T-helper 17 cell (primary cell): ENCODE measurements at places on chromosomes 13 and 19.

- DNase-seq: no peak
These were observed 126.8 kb upstream of the ATXN8OS start for GRCh38 chr13:69980799-69981198.

DNA sequence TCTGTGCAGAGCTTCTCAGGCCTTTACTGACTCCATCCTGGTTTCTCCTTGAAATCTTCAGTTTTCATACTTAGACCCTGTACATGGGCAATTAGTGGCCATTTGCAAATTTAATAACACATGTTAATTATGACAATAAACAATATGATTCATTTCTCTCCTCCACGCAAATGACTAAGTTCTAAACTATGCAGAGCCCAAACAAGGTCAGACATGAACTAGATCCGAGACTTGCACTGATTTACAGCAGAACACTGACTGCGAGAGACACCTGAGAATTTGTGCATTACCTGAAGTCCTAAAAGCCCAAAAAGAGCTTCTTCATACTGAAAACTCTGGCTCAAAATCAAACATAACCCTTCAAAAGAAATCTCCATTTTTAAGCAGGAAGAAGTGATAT is 521.8 kb downstream of the MYO16 start:
- no peak for DNase-seq

GRCh38 chr13:46315036-46315435 is 72.0 kb downstream of the RUBCNL start:
- no peak for DNase-seq

GRCh38 chr19:18802354-18802753 is 11.2 kb upstream of the COMP start:
- DNase-seq: no peak

DNA sequence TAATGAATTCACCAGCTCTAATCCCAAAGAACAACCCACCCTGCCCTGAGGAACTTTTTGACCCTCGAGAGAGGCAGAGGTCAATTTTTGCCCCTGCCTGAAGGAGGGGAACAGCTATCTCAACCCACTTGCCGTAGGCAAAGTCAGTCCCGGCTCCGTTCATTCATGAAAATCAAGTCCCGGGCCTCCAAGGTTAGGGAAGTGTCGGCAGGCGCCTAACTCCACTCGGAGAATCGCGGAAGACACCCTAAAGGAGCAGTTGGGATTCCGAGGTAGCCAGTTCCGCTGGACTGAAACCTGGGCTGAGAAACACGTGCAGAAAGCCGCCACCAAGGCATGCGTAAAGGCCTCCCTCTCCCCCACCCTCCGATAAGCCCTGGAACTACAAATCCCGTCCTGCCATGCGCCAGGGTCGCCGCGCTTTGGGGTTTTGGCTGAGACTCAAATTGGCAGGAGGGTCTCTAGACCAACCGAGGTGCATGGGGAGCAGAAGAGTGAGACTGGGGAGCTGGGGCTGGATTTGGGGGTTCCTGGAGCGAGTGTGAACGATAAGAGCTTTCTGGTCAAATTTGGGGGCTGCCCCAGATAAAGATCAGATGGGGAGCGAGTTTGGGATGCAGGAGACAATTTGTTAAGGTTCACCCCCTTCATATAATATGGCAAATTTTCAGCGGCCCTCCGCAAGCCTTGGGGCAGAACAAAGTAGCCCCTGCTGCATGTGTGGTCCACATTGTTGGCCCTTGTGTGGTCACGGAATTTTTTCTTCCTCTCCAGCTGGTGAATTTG is at the start of gene TNPO2:
TNPO2 (minus strand) TSS at position 292 of the 786 bp plus-strand sequence. CDS start 2,955 bp downstream, outside the sequence.
- DNase-seq: peak; percentile 32

DNA sequence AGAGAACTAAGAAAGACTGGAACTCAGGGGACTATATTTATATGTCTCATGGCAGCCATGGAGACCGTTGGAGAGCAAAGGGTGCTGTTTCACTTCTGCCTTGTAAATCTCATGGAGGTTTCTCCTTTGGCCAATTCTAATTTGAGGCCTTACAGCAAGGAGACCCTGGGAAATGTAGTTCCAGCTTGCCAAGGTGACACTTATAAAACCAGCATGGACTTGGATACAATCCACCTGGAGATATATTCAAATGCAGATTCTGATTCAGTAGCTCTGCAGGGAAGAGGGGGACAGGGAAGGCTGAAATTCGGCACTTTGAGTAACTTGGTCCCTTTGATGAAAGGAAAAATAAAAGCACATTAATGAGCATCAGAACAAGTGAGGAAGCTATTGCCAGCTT is 90.0 kb downstream of the OXGR1 start:
- DNase-seq: no peak

GRCh38 chr19:28463493-28464053 is 749.4 kb downstream of the UQCRFS1 start:
- DNase-seq: no peak

DNA sequence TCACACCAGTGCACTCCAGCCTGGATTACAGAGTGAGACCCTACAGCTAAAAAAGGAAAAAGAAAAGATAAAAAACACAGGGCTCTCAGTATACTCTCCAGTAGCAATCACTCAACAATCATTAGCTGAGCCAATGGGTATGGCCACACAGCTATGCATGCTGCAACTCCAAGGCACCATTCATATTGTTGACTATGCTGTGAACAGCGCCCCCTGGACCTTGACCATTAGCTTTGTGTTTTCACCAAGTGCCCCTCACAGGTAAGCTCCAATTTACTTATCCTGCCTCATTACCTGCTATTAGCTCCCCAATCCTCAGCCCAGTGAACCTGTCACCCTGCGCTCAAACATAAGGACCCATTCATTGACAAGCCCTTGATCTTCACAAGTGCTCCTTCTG is 35.8 kb downstream of the ZIC5 start:
- DNase-seq: no peak

DNA sequence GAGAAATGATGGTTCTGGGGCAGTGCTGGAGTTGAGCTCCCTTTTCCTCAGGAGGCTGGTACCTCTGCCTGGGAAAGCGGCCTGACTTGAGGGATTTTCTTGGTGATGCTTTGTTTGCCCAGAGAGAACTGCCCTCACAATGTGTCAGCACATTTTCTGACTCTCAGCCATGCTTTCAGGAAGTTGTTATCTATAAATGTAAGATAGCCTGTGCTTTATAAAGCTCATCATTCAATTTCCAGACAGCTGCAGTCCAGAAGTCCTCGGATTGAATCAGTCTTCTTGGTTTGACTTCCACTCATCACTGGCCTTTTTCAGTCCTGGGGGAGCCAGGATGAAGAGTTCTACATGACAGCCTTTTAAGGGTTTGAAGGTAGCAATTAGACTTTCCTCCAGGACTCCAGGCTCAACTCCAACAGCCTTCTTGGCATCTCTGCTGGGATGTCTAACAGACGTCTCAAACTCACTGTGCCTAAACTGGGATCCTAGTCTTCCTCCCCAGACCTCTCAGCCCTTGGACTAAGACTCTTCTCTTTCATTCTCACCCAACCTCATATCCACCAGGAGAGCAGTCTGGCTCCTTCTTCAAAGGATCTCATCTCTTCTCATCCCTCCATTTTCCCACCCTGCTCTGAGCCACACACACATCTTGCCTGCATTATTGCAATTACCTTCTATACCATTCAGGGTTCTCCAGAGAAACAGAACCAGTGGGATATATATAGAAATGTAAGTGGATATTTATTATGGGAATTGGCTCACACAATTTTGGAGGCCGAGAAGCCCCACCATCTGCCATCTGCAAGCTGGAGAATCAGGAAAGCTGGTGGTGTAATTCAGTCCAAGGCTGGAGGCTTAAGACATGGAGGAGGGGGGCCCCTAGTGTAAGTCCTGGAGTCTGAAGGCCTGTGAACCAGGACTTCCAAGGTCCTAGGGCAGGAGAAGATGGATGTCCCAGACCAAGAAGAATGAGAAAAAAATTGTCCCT is 13.1 kb downstream of the ERICH6B start:
- no peak for DNase-seq

- DNase-seq: no peak
These were observed 24.5 kb downstream of the IPO5 start for GRCh38 chr13:97977982-97978381.

GRCh38 chr19:1416014-1416841 is 8.8 kb downstream of the DAZAP1 start:
- DNase-seq: no peak

- no peak for DNase-seq
These were observed 772.5 kb upstream of the SLITRK1 start for GRCh38 chr13:84654654-84655275.

DNA sequence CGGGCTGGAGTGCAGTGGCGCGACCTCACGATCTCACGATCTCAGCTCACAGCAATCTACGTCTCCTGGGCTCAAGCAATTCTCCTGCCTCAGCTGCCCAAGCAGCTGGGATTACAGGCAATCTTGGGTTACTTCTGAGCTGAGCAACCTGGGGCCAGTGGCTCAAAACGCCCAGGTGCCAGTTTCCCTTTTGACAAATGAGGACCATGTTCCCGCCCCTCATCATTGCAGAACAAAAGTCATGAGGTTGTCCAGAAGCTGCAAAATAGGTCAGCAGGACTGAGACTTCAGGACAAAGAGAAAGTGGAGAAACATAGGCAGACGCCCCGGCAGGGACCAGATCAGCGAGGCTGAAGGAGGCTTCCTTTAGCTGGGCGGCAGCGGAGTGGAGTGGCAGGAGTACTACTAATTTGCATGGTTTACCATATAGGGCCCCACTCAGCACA is 3.3 kb upstream of the ADGRE5 start:
- no peak for DNase-seq

DNA sequence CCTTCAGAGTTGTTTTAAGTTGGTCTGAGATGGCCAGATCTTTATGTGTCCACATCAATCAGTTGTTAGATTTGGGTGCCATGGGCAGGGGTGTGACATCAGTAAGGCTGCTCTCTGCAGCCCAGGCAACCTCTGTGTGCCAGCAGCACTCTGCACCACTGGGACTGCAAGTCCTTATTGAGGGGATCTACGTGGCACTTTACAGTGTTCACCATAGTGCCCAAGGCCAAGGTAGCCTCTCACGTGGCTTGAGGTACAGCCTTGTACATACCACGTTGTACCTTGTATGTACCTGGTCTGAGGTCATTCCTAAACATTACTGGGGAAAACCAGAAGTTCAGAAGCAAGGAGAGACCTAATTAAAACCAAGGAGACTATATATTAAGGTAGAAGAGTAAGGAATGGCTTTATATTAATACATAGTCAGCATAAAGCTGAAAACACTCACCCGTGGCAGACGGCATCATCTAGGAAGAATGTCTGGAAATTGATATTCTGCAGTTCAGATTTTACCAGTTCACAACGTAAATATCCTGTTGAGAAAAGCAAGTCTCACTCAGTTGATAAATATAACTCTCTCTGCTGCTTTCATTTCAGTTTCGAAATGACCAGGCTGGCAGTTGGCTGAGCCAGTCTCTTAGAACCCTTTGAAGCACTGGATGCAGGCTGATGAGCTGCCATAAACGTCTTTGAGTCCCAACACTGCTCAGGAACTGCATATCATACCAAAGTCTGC is 128.8 kb downstream of the ZDHHC20 start:
- no peak for DNase-seq

- DNase-seq: peak; percentile 60
These were observed 43.1 kb downstream of the CYP4F22 start for GRCh38 chr19:15551293-15552004.

GRCh38 chr13:31051999-31052398 is 109.7 kb downstream of the HSPH1 start:
- DNase-seq: no peak

DNA sequence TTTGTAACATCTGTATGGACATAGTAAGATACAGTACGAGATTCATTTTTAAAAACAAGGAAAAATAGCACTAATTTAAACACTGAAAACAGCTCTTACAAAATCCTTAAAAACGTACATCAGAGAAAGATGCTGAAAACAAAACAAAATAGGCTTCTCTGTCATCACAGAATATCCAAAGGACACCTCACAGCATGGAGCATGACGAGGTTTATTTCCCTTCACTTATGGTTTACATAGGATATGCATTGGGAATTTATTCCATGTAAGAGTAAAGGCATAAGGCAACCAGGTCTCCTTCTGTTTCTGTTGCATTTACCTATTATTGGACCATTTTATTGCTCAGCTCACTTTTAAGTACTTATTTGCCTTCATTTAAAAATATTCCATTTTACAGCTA is 3.0 kb downstream of the KCTD12 start:
- no peak for DNase-seq

DNA sequence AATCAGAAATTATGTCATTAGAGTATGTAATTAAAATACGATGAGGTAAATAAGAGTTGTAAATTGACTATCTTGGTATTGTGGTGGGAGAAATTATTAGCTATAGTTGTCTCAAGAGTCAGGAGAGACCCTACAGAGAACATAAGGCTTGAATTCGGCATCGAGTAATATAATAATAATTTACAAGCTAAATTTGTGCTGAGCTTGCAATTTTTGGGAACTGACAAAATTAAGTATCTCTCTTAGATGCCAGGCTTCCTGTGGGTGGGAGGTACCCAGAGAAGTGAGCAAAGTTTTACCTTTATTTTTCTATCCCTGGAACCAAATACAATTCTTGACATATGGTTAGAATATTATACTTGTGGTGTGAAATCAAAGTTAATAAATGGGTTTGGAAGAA is 1637.0 kb downstream of the EFNB2 start:
- DNase-seq: no peak

DNA sequence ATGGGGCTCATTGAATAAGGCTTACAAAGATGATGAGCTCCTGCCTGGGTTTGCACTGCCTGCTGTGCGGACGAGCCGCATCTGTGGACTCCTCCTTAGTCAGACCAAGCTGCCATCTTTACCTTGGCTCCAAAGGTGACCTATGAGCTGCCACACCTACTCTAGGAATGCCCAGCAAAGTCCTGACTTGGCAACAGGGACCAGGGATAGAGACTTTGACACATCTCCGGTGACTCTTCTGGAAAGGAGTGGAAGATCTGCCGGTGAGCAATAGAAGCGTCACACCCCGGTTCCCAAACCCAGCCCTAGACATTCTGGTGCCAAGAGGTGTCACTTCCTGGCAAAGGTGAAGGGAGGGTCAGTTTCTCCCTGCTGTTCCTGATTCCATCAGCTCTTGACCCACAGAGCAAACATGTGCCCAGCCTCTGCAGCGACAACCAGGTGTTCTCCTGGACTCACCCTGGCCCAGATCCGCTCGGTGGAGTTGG is 50.2 kb upstream of the GTF3A start:
- no peak for DNase-seq

DNA sequence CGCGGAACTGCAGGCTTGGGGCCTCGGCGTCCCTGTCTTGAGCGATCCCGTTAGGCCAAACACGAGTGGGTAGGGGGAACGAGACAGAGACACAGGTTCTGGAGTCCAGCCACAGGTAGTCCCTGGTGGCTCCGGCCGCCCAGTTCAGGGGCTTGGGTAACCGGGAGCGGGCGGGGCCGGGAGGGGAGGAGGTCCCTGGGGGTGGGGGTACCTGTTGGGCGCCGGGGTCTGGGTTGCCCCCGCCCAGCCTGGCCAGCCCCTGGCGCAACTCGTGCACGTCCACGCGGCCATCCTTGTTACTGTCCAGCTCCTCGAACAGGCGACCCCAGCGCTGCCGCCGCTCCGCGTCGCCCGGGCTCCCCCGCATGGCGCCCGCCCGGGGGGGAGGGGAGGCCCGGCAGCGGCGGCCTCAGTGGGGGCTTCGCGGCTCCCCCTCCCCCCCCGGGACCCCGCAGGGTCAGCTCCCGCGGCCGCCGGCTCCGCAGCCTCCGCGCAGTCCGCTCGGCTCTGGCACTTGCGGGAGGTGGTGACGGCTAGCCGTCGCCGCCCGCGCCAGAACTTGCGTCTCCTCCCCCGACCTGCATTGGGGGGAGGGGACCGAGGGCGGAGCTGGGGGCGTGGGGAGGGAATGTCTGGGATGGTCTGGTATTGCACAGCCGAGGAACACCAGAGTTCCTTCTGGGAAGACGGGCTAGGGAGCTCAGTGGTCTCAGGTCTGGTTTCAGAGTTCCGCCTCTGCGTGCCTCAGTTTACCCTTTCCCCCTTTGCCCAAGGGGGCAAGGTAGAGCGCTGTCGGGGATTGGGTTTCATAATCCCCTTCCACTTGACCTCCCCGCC is at the start of gene SLC25A23:
SLC25A23 (minus strand) TSS at position 531 of the 837 bp plus-strand sequence; CDS start at position 367, 164 bp downstream.
- DNase-seq: peak; percentile 55
